HepG2 (cell line): ENCODE measurements at places on chromosomes 4 and X.

- no peak for DNase-seq
These were observed 171.0 kb downstream of the DHX15 start for GRCh38 chr4:24413311-24413784.

DNA sequence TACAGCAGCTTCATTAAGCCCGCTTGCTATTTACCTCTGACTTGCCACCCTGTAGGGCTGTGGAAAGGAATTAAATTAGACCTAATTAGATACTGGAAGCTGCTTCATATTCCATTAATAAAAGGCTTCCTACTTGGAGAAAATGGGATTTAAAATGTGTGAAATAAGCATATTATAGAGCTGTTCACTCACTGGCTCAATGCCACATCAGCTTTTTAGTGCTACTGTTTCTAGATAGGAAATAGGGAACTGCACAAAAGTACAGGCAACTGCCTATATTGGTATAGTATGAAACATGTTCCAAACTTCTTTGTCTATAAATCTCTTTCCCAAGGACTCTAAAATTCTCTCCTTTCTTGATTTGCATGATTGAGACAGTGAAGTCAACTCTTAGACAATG lies 407.9 kb upstream of the AADAT start:
- no peak for DNase-seq

- DNase-seq: no peak
These were observed 82.7 kb upstream of the FGF13 start for GRCh38 chrX:138794246-138794645.

- DNase-seq: no peak
These were observed 29.1 kb downstream of the TBC1D14 start for GRCh38 chr4:6938647-6939271.

DNA sequence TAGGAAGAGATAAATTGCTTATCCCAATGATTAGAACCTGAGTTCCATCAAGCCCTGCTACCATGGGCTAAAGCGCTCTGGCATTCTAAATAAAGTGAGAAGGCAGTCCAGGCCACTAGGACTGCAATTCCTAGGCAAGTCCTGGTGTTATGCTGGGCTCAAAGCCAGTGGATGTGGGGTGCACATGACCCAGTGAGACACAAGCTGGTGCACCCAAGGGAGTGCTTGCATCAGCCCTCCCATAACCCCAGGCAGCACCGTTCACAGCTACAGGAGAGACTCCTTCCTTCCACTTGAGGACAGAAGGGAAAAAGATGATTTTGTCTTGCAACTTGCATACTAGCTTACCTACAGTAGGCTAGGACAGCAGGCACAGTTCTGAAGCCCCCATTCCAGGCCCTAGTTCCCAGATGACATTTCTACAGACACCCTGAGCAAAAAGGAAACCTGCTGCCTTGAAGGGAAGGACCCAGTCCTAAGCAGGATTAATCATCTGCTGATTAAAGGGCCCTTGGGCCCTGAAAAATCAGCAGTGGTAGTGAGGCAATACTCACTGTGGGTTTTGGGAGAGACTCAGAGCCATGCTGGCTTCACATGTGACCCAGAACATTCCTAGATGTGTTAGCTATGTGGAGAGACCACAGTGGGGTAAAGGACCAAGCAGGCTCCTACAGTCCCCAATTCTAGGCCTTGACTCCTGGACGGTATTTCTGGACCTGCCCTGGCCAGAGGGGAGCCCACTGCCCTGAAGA lies 77.8 kb downstream of the KLHL13 start:
- DNase-seq: no peak

GRCh38 chr4:100754751-100755150 lies 236.9 kb upstream of the EMCN start:
- no peak for DNase-seq

- DNase-seq: no peak
These were observed 711.2 kb downstream of the ADGRL3 start for GRCh38 chr4:61911313-61911756.

GRCh38 chr4:151043803-151044515 lies 28.9 kb upstream of the LRBA start:
- peak; percentile 62 for DNase-seq

- no peak for DNase-seq
These were observed at the start of gene ARSJ for GRCh38 chr4:113979148-113979904. TSS of gene ARSJ (minus strand) at chr4:113979647. CDS start at chr4:113978834, 813 bp downstream.

DNA sequence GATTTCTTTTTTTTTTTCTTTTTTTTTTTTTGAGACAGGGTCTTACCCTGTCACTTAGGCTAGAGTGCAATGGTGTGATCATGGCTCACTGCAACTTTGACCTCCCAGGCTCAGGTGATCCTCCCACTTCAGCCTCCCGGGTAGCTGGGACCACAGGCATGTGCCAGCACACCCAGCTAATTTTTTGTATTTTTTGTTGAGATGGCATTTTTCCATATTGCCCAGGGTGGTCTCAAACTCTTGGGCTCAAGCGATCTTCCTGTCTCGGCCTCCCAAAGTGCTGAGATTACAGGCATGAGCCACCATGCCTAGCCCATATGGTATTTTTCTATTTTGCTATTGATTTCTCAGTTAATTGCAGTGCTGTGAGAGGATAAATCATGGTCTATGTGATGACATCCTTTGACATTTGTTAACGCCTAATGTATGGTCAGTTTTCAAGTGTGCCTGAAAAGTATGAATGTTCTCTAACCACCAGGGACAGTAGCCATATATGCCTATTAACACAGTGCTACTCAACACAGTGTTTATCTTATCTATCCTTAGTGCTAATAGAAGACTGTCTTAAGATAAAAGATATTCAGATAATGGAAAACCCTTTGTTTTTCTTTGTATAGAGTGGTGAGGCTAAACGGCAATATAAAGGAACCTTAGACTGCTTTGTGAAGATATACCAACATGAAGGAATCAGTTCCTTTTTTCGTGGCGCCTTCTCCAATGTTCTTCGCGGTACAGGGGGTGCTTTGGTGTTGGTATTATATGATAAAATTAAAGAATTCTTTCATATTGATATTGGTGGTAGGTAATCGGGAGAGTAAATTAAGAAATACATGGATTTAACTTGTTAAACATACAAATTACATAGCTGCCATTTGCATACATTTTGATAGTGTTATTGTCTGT lies 9.1 kb upstream of the HSPA4L start:
- no peak for DNase-seq

- DNase-seq: no peak
These were observed 59.6 kb upstream of the GPR174 start for GRCh38 chrX:79084923-79085322.

DNA sequence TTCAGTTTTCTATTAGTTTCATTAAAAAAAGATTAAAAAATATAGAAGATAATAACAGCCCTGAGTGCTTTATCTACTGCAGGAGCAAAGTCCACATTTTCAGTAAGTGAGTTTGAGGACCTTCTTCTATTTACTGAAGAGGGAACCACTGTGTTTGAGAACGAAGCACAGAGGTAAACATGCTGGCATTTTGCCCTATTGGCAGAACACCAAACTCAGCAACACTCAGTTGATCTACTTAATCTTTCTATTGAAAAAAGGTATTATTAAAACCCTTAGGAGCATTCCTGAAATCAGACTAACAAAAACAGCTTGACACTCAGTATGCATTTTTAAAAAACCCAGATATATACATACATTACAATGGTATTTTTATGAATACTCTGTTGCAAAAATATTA lies 1496.7 kb downstream of the TECRL start:
- DNase-seq: peak; percentile 5

DNA sequence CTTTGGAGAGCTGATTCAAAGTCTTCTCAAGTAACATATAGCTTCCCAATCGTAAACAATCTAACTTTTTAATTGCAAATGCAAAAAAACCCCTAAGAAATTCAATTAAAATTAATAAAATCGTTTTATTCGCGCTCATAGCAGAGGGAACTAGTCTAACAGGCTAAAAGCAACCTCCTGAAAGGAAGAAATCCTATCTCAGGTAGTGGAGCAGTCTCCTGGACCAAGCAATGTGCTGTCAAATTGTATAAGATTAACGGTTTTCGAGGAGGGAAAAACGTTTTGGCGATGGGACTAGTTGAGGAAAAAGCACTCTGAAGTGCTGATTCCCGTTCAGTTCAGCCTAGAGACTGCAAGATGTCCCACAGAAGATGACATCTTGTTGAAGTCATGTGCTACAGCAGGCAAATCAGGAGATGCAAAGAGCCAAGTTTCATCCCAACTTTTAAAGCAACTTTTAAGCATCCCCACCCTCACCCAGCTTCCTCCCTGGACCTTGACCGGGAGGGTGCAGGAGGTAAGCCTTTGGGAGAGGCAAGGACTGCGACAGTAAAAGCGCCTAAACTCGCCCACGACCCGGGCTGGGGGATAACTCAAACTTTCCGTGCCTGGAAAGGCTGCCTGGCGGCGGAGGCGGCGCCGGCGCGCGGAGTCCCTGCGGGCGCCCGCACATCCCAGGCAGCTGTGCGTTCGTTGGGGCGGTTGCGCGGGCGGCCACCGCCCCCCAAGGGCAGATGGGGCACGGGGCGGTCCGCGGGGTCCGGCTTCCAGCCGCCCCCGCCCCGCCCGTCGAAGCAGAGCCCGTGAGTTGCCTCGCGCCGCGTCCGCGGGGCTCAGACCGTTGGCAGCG lies 784 bp downstream of the MAP7D3 start:
- DNase-seq: no peak

DNA sequence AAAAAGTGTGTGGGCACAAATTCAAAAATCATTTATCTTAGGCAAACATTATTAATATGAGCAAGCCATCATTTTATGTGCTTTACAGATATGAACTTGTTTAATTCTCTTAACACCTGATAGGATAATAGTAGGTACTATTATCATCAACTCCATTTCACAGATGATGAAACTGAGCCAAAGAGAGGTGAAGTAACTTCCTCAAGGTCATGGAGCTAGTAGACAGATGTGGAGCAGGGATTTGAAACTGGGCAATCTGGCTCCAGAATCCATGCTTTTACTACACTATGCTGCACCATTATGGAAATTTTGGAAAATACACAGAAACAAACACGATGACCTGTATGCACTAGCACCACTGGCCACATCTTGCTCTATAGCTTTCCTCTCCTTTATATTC lies 1.0 kb upstream of the PIN4 start:
- no peak for DNase-seq

DNA sequence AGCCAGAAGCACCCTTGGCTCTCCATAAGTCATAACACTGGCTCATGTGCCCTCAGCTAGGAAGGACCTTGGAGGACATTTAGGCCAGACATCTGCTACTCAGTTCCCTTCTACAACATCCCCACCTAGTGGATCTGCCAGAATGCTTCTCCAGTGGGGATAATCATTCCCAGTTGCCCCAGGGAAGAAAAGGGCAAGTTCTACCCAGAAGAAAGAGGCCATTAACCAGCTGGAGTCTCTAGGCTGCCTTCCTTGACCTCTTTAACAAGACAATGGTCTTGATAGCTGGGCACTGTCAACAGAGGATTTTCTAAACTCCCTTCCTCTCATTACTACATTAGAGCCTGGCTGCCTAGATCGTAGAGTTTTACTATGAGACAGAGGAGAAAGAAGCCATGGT lies 42.0 kb downstream of the LGI2 start:
- peak; percentile 13 for DNase-seq

- no peak for DNase-seq
These were observed 4.4 kb downstream of the SORCS2 start for GRCh38 chr4:7196736-7197135.

- DNase-seq: no peak
These were observed at the start of gene TRPC3 for GRCh38 chr4:121951521-121952110. TSS of gene TRPC3 (minus strand) at chr4:121952060. CDS start at chr4:121951680, 380 bp downstream.

- DNase-seq: no peak
These were observed 108.3 kb downstream of the DCTD start for GRCh38 chr4:182808673-182809416.

GRCh38 chr4:113243312-113243711 lies 193.9 kb downstream of the ANK2 start:
- DNase-seq: no peak

DNA sequence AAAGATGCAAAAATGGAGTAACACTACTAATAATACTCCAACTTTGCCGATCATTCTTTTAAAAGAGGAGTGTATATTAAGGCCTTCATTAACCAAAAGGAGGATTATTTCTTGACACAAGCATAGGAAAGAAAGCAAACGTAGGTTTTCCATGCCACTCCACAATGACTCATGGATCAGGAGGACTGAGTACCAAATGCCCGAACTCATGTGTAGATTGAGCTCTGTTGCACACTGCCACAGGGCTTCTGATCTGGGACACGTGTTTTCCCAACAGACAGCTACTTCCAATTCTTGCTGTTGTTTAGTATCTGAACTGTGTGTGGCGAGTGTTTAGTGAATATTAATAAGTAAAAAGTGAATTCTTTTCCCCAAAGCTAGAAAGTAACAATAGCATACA lies 131.2 kb downstream of the LDB2 start:
- DNase-seq: no peak

GRCh38 chrX:40720792-40721191 lies 14.6 kb downstream of the MED14 start:
- DNase-seq: no peak

GRCh38 chr4:147732518-147733235 lies 789 bp downstream of the ARHGAP10 start:
- no peak for DNase-seq

- no peak for DNase-seq
These were observed 80.8 kb downstream of the AWAT2 start for GRCh38 chrX:69968950-69969349.

DNA sequence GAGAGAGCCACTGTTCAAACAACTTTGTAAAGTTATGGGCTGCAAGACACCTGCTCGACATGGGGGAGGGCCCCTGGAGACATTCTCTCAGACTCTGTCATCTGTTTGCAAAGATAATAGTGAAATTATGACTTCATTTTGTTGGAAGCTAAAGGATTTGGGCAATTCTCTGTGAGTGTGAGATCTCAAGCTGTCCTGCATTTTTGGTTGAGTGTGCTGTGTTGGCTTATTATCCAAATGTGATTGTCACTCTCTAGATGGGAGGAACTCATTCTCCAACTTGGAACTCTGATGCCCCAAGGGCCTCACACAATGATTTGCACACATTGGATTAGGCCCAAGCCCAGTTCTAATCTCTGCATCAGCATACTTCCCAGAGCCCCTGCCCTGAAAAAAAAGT lies 63.7 kb downstream of the STK32B start:
- DNase-seq: no peak

DNA sequence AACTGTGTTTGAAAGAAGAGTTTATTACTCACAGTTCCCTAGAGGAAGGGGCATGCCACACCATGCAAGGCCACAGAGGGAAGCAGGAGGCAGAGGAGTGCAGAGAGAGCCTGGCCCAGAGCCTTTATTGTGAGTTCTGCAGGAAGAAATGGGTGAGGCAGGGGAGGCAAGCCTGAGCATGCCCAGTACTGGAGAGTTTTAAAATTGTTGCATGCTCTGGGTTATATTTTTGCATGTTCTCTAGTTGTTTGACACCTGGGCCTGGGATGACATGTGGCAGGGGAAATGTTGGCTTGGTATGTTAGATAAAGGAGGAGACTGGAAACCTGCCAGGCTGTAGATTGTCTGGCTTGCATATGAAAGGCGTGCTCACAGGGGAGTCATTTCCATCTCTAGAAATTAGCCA lies 19.7 kb upstream of the CRMP1 start:
- DNase-seq: no peak

GRCh38 chr4:39134683-39135306 lies 47.5 kb upstream of the WDR19 start:
- no peak for DNase-seq
